ENCODE measurements at places on chromosomes 2 and 18.
A peak's percentile ranks its signal among the peaks of the same experiment; 100 is the strongest.

GRCh38 chr2:19356545-19357401 is 1.6 kb downstream of the OSR1 start:
- no peak for DNase-seq

GRCh38 chr2:21234001-21234400 is 110.2 kb downstream of the TDRD15 start:
- no peak for DNase-seq

DNA sequence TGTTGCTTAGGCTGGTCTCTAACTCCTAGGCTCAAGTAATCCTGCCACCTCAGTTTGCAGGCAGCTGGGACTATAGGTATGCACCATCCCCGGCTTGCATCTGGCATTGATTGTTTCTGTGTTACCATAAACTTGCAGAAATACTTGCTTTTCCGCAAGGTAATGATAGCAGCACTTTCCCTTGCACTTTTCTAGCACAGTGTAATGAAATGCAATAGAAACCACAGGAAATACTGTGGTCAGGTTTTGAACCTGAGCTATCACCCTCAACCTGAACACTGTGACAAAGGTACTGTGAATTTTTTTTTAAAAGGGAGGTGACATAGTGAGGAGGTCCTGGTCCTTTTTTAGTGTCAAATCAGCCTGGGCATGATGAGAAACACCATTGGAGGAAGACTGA is 38.3 kb downstream of the DHRS9 start:
- DNase-seq, result peak; percentile 17

GRCh38 chr18:2916184-2916583 is 69.4 kb downstream of the EMILIN2 start:
- no peak for DNase-seq

DNA sequence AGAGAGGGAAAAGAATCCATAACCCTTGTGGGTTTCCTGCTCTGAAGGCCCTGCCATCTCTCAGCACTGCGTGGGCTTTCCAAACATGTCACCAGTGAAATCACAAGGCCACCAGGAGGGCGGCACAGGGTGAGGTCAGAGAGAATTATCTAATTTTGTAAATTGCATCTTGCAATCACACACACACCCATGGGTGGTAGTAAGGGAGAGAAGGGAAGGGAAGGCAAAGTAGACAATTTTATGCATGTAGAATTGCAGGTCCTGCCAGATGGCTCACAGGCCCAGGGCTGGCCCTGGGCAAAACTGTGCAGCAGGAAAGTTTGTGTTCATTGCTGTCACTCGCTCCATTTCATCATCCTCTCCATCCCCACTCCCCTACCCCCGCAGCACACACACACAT is 21.0 kb upstream of the ZBTB7C start:
- DNase-seq, result no peak

GRCh38 chr18:58975781-58976180 is 111.1 kb downstream of the ZNF532 start:
- no peak for DNase-seq

DNA sequence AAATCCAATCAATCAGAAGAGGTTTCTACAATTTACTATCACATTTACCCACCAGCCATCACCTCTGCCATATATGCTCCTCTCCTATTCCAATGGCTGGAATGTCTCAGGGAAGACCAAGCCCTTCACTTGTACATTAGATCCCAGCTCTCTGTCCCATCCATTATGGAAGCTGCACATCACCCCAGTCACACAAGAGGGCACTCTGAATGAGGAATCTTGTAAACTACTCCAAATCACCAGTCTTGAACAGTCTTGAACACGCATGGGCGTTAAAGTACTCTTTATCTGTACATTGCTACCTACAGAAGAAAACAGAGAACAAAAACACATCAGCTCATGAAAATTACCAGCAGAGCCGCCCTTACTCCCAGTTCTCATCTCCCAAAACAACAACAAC is 38.7 kb downstream of the ZC3H8 start:
- DNase-seq, result no peak

DNA sequence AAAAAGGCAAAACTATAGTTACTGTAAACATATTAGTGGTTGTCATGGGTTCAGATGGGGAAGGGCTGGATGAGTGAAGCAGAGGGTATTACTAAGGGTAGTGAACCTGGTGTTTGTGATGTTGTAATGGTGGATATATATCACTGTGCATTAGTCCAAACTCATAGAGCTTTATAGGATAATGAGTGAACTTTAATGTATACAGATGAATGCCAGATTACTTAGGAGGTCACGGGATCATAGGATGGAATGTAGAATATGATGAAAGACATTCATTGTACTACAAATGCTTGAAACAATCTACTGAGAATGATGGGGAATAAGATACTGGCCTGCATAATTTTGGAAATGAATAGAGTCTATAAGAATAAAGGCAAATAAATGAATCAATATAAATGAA is 226.7 kb upstream of the ZNF804A start:
- no peak for DNase-seq

Data from activated gamma-delta T cell treated with anti-CD3 and anti-CD28 coated beads, Interleukin-2, amount 50 U/mL, for 16 hours (primary cell).